Chondrocyte (in vitro differentiated cells): ENCODE measurements at places on chromosomes 2 and 18.

- no peak for DNase-seq
Observed at GRCh38 chr2:131035826-131036231, 57.4 kb downstream of the FAM168B start.

DNA sequence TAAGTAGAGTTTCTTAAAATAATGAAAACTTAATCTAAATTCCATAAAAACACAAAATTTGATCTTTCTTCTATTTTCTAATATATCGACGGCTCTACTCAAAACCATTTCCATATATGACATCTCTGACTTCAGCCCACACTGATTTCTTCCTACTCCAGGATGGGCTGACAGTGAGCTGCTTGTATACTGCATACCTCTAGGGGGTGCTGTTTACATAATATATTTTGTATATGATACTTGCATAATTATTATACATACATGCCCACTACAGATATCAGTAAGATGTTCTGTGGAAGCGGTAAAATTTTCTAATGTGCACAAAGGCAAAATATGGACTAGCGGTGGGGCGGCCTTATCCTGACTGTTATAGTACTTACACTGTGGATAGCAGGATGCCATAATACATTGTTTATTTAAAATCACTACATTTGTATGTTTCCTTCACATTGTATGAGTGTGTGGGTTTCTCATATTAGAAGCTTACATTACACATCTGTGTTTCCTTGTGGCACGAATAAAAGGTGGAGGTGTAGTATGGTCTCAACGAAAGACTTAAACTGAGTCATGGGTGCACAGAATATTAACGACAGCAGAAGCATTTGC lies 66.1 kb upstream of the NXPH2 start:
- no peak for DNase-seq

DNA sequence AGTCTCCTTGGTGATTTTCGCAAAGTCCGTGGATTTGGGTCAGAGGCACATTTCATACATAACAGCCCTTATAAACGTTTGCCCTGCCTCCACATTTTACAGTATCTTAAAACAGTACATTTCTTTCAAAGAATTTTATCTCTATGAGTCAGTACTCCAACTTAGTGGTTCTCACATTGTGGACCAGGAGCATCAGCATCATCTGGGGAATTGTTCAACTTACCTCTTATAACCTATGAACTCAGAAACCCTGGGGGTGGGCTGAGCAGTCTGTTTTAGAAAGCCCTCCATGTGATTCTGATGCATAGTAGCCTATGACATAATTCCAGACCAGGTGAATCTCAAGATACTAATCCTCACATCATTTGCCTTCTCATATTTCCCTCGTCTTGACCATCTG lies 12.4 kb downstream of the SUPT7L start:
- no peak for DNase-seq

DNA sequence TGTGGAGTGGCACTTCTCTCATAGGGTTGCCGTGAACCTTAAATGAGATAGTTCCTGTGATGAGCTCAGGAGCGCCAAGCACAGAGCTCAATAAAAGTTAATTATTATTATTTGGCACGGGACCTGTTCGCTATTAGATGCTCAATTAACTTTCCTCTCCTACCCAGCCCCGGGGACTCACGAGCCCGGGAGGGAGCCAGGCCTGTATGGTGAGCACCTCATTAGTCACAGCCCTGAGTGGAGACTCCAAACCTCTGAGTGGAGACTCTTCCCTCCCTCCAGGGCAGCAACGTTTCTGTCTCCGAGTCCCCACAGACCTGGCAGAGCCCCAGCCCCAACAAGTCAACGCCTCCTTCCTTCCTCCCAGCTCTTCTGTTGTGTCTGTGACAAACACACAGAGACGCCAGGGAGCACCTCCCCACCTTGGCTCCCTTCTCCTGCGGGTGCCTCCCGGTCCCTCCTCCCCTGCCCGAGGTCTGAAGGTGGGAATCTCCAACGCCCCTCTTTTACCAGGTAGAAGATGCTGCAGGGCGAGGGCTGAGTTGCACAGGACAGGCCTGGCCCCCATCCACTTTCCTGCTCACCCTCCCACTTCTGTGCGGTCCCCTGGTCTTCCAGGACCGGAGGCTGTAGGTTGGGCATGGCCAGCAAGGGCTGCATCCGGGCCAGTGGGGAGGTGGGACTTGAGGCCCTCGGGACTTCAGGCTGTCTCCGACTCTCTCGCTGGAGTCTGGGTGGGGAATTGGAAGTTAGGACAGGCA lies 52.7 kb upstream of the ODC1 start:
- DNase-seq, result no peak

DNA sequence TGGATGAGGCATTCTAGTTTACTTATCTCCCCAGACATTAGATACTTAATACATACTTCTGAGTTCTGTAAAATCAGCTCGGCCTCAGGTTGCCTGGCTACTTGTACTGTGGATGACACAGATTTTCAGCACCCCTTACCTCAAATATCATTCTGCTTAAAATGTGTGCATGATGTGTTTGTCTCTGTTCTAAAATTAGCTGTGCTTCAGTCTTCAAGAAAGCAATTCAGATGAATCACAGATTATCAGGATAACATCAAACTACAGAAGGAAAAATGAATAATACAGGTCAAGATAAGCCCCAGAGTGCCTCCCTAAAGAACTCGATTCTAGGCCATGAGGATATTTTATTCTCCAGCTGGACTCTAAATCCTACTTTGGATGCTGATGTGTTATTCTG lies 21.3 kb upstream of the MAPRE2 start:
- DNase-seq, result no peak

- no peak for DNase-seq
Observed at GRCh38 chr18:23673725-23674124, 11.0 kb upstream of the ANKRD29 start.

DNA sequence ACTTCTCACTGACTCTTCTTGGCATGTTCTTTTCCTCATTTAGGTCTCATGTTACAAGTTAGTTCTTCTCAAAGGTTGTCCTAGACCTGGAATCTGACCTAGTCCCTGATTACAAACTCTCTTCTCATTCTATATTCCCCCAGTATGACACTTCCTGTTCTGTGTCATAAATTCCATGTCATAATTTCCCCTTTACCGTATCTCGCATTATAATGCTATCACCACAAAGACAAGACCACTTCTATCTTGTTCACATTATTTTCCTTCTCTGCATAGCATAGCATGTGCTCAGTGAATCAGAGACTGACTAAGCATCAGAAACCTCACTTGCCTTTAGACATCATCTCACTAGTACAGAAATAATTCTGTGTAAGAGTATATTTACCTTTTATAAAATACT lies 63.6 kb upstream of the CAVIN2 start:
- DNase-seq, result no peak

- DNase-seq, result no peak
Observed at GRCh38 chr18:36446059-36446458, 148.5 kb downstream of the FHOD3 start.

GRCh38 chr2:210180477-210180876 lies 9.3 kb upstream of the KANSL1L start:
- DNase-seq, result no peak

- DNase-seq, result no peak
Observed at GRCh38 chr2:44572196-44572900, 210.6 kb downstream of the CAMKMT start.

- DNase-seq, result no peak
Observed at GRCh38 chr2:174145827-174146226, 102.5 kb downstream of the OLA1 start.

GRCh38 chr2:32591669-32592463 lies 36.0 kb upstream of the TTC27 start:
- no peak for DNase-seq

DNA sequence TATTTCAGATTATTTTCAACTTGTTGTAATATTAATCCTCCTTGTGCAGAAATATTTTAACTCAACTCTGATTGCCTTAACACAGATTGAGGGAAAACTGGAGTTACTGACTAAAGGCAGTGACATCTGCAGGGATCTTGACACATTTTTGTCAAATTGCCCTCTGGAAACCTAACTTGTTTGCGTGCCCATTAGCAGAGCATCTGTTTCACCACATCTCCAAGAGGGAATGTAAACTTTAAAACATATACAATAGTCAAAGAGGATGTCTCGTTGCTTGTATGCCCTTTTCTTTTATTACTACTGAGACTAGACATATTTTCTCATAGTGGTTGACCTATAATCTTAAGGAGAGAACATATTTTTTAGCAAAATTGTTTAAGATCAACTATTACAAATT lies 14.2 kb downstream of the INPP1 start:
- no peak for DNase-seq

GRCh38 chr2:55519938-55520885 lies 694 bp downstream of the CFAP36 start:
- no peak for DNase-seq

DNA sequence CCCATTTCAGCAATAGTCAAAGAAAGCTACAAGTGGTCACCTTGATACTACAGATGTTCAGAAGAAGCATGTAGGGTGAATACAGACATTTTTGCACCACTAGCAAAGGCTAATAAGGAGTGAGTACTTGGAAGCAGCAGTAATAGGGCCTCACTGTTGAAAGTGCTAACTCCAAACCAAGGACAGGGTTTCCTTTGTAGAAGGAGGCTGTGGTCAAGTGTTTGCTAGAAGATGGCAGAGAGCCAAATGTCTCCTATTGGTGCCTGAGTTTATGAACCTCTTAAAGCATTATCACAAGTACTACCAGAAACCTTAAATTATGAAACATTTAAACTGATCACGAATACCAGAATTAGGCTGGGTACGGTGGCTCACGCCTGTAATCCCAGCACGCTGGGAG lies 308.1 kb downstream of the ZEB2 start:
- no peak for DNase-seq

GRCh38 chr2:178412047-178412446 lies 38.9 kb downstream of the PRKRA start:
- no peak for DNase-seq

GRCh38 chr2:78147466-78147865 lies 625.3 kb upstream of the LRRTM4 start:
- no peak for DNase-seq

GRCh38 chr2:99403524-99403923 lies 66.3 kb downstream of the EIF5B start:
- no peak for DNase-seq

GRCh38 chr2:46431481-46432235 lies 47.7 kb upstream of the TMEM247 start:
- DNase-seq, result no peak

GRCh38 chr2:130826419-130826818 lies 10.3 kb upstream of the ARHGEF4 start:
- DNase-seq, result no peak

GRCh38 chr2:124832521-124832920 lies 807.4 kb downstream of the CNTNAP5 start:
- DNase-seq, result no peak

GRCh38 chr18:58314284-58314683 lies 270.3 kb downstream of the NEDD4L start:
- no peak for DNase-seq

DNA sequence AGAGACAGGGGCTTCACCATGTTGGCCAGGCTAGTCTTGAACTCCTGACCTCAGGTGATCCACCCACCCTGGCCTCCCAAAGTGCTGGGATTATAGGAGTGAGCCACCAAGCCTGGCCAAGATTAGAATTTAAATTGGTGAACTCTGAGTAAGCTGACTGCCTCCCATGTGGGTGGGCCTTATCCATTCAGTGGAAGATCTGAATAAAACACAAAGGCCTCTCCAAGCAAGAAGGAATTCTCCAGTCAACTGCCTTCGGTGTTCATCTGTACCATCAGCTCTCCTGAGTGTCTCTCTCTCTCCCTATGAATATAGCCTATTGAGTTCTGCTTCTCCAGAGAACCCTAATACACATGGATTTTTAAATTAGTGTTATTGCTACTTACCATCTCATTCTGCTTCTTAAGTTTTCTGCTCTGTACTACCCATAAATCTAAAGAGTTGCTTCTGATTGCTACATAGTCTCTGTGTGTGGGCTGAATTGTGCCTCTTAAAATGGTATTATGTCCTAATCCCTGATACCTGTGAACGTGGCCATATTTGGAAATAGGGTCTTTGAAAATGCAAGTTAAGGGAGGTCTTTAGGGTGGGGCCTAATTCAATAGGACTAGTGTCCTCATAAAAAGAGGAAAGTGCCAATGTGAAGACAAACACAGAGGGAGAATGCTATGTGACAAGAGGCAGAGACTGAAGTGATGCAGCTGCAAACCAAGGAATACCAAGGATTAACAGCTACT lies 36.3 kb downstream of the FBXO11 start:
- no peak for DNase-seq
